Activated T-helper 2 cell treated with anti-CD3 and anti-CD28 coated beads, Interferon-gamma antibody, Interleukin-2, Interleukin-4, amounts not matched to agents 10 μg/mL and 5 μg/mL and 100 μg/mL, durations not matched to agents 14 hours and 24 hours and 36 hours (primary cell): ENCODE measurements at places on chromosomes 16 and 17.

- DNase-seq: no peak
- peaks cover 9% of the 10 kb centered on the region for H3K4me1 ChIP-seq
- no peaks in the 10 kb centered on the region for H3K27me3 ChIP-seq
- H3K27ac ChIP-seq: no peak overlapping the region
Observed at GRCh38 chr16:67104845-67105244, 4.9 kb upstream of the PHAF1 start.

DNA sequence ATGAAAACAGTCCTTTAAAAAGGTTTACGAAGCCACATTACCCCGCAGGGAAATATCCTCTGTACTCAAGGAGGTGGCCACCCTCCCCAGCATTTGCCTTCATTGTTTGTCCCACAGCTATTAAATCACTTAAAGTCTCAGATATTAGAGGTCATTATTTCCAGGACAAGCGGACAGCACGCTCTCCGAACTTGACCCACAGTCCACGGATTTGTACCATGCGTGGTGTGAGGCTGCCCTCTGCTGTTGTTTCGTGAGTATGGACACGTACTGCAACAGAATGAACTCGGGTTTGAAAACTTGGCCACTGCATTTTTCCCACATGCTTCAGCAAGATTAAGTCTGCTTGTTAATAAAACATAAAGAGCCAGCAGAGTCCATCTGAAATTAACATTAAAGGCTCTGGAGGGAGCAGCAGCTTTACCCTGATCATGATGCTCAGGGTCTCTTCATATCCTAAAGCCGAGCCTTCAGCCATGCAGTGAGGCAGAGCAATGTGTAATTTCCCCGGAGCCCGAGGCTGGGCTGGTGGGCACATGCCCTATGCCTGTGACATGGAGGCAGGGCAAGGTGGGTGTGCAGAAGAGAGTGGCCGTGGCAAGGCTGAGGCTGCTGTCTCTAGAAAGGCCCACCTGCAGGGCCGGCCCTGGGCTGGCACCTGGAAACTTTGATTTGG is 19.7 kb downstream of the MEAK7 start:
- H3K4me1 ChIP-seq: no peaks in the 10 kb centered on the region
- H3K4me3 ChIP-seq: no peak overlapping the region
- DNase-seq: no peak
- H3K27ac ChIP-seq: no peak overlapping the region
- H3K36me3 ChIP-seq: peaks cover 42% of the 10 kb centered on the region

GRCh38 chr17:8700546-8700945 is 44.1 kb downstream of the CCDC42 start:
- peaks cover 11% of the 10 kb centered on the region for H3K27me3 ChIP-seq
- DNase-seq: no peak
- no peaks in the 10 kb centered on the region for H3K36me3 ChIP-seq
- H3K27ac ChIP-seq: no peak overlapping the region
- no peaks in the 10 kb centered on the region for H3K4me1 ChIP-seq

DNA sequence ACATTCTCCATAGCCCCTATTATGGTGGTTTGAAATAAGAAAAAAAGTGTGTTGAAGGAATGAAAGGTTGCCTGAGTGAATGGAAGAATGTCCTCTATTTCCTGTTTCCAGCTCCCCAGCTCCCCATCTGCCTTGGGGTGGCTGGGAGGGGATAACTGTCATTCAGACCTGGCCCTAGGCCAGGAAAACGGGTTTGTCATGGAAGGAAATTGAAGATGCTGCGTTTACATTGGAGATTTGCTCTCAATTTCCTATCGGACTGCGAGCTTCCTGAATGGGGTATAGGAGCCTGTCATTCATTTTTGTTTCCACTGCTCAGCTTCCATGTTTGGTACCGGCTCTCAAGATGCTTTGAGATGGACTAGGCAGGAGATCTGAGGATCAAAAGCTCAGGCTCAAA is 2.2 kb upstream of the FZD2 start:
- no peak overlapping the region for H3K27ac ChIP-seq
- H3K4me3 ChIP-seq: peak overlapping the region; percentile 5

DNA sequence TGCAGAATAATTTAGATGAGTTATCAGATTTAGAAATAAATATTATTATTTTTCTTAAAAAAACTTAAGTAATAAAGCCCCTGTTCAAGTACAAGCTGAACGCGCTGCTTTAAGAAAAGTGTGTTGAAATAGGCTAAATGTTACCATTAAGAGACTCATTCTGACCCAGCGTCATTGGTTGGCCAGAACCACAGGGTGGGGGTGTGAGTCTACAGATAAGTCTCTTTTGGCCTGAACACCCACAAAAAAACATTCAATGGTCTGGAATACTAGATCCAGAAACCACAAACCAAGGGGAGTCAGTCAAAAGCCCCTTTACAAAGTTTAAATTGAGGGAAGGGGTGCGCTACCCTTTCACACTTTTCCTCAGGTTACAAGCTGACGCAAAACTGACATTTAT is 776.1 kb downstream of the KCNJ2 start:
- no peak overlapping the region for H3K27ac ChIP-seq
- no peak overlapping the region for H3K4me3 ChIP-seq
- DNase-seq: no peak
- no peaks in the 10 kb centered on the region for H3K4me1 ChIP-seq
- no peaks in the 10 kb centered on the region for H3K36me3 ChIP-seq
